ENCODE measurements at places on chromosomes 2 and 18.

DNA sequence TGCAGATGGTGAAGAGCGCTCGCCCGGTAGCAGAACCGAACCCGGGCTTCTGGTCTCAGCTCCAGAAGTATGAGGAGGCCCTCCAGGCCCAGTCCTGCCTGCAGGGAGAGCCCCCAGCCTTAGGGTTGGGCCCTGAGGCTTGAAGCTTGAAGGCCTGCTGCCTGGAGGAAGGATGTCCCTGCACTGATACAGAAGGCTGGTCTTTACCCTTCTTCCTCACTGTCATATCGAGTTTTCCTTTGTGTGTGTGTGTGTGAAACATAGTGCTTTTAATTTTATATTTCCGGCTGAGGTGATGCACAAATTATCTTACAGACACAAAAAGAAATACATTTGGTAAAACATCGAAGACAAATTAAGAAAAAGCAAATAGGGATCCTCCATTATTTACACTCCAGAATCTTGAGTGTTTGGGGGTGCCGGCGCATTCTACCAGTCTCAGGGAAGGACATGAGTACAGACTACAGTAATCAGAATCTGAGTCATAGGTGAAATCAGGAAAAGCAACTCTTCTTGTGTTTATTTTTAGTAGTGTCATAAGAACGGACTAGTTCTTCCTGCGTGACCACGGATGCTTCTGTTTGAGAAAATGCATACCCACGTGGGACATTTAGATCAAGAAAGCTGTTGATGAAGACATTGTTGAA is 1.3 kb downstream of the DUSP28 start:
- DNase-seq = no peak

GRCh38 chr2:119782308-119783027 is 22.7 kb downstream of the PTPN4 start:
- no peak for DNase-seq

GRCh38 chr2:206031162-206031784 is 54.7 kb downstream of the INO80D start:
- no peak for DNase-seq

GRCh38 chr18:38961880-38962279 is 1396.3 kb upstream of the CELF4 start:
- no peak for DNase-seq

DNA sequence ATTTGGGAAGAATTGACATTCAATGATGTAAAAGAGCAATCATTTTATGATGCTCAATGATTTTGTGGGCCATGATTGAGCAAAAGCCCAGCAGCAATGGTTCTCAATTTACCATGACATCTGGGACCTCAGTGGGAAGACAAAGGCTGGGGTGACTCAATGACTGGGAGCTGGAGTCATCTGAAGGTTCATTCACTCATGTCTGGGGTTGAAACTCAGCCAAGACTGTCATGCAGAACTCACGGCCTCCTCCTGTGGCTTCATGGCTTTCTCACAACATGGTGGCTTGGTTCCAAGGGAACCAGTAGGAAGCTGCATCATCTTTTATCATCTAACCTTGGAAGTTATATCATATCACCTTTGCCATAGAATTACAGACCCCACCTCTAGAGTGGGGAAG is 45.1 kb upstream of the CD226 start:
- no peak for DNase-seq

GRCh38 chr2:85769236-85769982 is 15.6 kb downstream of the ATOH8 start:
- DNase-seq = no peak

DNA sequence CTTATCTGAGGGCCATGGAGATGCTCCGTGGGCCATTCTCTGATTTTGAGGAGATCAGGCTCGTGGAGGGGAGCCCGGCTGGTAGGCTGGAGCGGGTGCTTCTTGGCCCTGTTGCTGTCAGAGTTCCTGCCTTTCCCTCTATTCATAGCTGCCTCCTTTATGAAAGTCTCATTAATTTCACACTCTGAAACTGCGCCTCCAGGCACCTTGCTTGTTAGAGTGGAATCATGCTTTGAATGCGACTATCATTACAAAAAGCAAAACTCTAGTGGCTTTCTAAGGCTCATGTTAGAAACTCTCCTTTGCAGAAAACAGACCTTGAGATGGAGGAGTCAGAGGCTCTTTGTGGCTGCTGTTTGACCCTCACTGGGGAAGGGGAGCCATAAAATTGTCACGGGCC is 131.0 kb upstream of the SNTG2 start:
- DNase-seq = no peak

DNA sequence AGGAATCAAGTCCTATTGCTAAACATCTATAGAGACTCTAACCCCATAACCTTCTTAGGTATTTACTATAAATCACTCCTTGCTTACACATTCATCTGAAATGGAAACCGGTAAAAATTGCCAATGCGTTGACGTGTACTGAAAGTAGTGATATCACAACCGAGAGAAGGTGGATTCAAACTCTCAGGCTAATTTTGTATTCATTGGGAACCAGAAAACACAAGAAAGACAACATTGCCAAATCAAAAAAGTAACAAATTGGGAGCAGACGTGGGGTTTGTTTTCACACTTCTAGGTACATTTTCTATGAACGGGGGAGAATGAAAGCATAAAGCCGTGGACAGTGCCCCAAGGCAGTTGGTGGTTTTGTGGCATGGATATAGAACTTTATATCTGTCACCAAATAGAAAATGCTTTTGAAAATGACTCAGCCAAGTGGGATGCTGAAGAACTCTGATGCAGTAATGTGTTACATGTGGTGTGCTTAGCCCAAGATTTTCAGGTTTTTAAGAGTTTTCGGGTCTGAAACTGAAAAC is 155.1 kb upstream of the RASGRP3 start:
- no peak for DNase-seq

DNA sequence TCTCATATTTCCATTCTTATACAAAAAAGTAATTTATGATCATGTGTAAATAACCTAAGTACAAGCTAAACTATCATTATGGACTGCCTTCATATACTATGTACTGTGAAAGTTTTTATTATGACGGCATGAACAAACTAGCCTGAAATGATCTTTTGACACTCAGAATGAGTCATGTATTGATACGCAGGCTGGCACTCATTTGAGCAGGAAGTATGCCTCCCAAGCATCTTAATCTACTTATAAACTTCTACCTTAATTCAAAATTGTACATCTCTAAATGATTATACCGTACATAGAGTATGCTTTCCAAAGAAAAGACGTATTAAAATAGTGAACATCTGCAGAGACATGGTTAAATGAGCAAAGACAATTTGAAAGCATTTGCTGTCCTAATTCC is 207.1 kb upstream of the SPOPL start:
- DNase-seq = no peak

DNA sequence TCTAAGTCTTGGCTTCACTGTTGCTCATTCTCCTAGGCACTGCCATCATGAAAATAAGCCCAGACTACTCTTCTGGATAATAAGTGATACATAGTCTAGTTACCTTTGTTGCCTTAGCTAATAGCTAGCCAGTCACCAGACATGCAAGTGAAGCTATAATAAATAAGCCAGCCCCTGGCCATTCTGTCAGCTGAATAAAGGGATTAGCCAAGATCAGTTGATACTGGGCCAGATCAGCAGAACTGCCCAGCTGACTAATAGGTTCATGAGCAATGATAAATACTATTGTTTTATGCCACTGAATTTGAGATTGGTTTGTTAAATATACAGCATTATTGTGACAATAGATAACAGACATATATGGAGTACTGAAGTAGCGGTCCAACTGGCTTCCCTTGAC is 8.0 kb upstream of the C2orf69 start:
- DNase-seq = no peak

- DNase-seq = no peak
These were observed 45.8 kb downstream of the SMAD7 start for GRCh38 chr18:48904847-48905394.

- no peak for DNase-seq
These were observed 25.1 kb downstream of the KDM3A start for GRCh38 chr2:86466306-86466705.

DNA sequence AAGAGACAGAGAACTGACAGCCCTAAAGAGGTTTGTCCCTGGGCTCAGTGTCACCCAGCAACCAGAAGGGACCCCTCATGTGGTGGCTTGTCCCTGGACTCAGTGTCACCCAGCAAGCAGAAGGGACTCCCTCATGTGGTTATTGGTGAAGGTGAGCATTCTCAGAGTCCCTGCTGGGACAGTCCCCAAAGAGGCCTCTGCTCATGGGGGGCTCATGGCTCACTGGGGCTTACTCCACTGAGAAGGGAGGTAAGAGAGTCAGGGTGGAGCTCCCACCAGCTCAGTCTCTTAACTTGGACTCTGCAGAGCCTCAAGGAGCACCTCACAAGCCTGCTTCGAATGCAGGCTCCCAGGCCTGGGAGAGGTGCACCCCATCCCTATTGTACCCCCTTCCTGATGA is 145.2 kb upstream of the COPS8 start:
- no peak for DNase-seq
